Hematopoietic multipotent progenitor cell (in vitro differentiated cells): ENCODE measurements at places on chromosomes 13 and 19. TPM values are rescaled to one million over a fixed set of nuclear protein-coding genes. Genes with fewer than 3 reads are reported as not detected.

GRCh38 chr19:42794765-42795164 lies 29.3 kb upstream of the PSG8 start:
- no peak for DNase-seq

GRCh38 chr19:45323671-45324081 lies 1.0 kb upstream of the CKM start:
- no peak for DNase-seq

- no peak for DNase-seq
These were observed 96.8 kb downstream of the TSHZ3 start for GRCh38 chr19:31252441-31252840.

GRCh38 chr13:112210371-112210770 lies 143.4 kb downstream of the SOX1 start:
- no peak for DNase-seq

DNA sequence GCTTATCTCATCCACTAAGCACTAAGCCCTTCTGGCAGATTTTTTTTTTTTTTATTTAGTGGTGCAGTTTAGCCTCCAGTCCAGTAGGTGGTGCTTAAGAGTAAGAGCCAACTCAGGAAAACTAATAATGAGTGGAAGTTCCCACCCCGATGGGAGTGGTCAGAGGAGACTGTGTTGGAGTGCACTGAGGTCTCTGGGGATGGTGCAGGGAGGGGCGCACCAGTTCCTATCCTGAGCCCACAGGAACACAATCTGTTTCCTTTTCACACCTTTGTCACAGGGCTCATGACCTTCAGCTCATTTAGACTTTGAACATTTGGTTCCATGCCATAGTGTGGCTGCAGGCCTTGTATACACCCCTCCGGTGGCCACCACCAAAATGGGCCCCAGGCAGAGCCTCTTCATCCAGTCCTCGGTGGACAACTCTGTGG lies 367.4 kb downstream of the SPRY2 start:
- DNase-seq = no peak

DNA sequence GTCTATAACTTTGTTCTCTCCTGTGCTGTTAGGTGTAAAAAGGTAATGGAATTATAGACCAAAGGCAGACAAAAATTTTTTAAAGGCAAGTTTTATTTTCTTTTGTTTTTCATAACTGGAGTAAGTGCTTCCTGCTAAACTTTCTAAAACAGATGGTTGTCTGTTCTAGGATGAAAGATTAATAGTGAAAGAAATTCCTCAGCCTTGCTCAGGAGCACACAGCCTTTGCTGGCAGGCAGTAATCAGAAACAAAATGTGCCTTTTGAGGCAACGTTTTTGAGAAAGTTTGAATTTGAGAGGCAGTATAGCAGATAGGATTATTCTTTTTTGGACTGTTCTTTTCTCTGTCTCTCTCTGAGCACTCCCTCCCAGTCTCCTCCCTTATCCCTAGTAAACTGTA lies 2749.5 kb downstream of the PCDH9 start:
- DNase-seq = no peak

GRCh38 chr19:28140201-28140600 lies 1072.8 kb downstream of the UQCRFS1 start:
- DNase-seq = no peak

DNA sequence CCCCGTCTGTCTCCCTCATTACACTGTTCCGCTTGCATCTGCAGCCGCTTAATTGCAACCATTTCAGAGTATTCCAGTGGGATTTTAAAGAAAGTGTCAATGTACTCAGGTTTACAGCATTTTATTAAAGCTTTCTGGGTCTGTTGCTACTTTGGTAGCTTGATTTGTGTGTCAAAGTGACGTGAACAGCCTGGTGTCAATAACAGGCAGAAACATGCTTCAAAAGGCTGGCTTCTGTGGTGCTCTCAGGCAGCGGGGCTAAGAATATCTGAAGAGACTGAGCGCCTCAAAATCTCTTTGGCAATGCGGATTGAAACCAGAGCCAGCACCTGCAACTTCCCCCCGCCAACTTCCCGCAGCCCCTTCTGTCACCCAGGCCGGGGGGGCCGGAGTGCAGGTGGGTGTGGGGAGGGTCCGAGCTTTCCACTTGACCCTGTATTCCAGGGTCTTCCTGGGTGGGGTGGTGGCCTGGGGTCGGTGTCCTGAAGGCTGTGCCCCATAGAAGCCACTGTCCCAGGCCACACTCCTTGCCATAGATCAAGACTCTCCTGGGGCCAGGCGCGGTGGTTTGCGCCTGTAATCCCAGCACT lies 81.2 kb downstream of the KDM4B start:
- no peak for DNase-seq

The NCAN gene
- total RNA-seq = not detected

The ZNF793 gene
- total RNA-seq = 4.6 TPM

The DNAAF3 gene
- 1.3 TPM for total RNA-seq

The NTN5 gene
- 1.6 TPM for total RNA-seq

The PCP2 gene
- total RNA-seq = 0.81 TPM
